ENCODE measurements at places on chromosomes 11 and 22. TPM values are rescaled to one million over a fixed set of nuclear protein-coding genes. Genes with fewer than 3 reads are reported as not detected.

HORMAD2 gene
- not detected for total RNA-seq

CARD18 gene
- not detected for total RNA-seq

TMEM191C gene
- total RNA-seq = 1.1 TPM

SCGB1A1 gene
- total RNA-seq = not detected

LAYN gene
- total RNA-seq = 48.4 TPM

All from bronchial smooth muscle cell (primary cell).